ENCODE measurements at places on chromosomes 16 and 17.

- no peak for DNase-seq
Measured at GRCh38 chr17:50331085-50331791, 14.7 kb upstream of the XYLT2 start.

DNA sequence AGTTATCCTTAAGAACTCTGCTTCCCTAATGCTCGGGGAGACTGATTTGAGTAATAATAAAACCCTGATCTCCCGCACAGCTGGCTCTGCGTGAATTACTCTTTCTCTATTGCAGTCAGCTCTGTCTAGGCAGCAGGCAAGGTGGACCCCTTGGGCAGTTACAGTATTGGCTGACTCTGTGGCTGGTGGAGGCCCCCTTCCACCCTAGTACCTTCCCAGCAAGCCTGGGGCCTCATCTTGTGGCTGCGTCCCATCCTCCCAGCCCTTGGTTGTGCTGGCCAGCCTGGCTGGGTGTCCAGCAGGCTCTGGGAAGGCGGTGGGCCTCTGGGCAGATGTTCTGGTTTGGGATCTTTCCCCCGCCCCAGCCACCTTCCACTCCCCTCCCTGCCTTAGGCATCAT is 44.5 kb downstream of the CFAP20 start:
- DNase-seq: no peak

- DNase-seq: no peak
Measured at GRCh38 chr16:68111379-68111778, 26.2 kb downstream of the NFATC3 start.

- DNase-seq: no peak
Measured at GRCh38 chr16:66741950-66742808, 9.2 kb downstream of the DYNC1LI2 start.

DNA sequence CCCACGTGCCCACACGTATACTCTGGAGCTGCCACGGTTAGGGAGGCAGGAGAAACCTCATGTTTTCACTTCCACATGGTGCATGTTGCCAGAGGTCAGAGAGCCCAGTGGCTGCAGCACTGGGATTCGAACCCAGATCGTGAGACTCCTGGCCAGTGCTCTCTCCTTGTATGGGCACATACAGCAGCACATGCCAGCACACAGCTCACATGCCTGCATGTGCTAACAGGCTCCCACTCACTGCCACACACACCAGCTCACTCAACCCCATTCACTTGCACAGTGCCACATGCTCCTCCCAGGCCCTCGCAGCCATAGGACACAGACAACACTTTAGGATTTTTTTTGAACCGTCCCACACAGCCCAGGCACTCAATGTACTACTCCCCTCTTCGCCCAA is 49.5 kb upstream of the MRPS23 start:
- DNase-seq: no peak

DNA sequence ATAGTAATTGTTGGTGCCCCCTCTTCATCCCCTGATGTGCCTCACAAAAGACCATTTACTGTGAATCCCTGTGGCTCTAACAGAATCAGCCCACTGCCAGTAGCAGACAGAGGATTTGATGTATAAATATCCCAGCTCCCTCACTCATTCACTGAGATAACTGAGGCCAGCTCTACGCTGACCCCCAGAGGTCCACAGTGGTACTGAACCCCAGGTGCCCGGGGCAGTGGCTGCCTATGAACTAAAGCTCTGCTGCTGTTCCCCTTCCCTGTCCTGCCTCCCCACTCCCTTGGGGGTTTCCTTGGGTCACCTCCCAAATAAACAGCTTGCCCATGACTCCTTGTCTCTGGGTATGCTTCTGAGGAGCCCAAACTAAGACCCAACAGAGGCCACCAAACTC is 295.8 kb downstream of the FOXL1 start:
- no peak for DNase-seq

- no peak for DNase-seq
Measured at GRCh38 chr16:23826528-23827045, 9.2 kb upstream of the PRKCB start.

GRCh38 chr16:90053902-90054500 is 23.1 kb downstream of the PRDM7 start:
- no peak for DNase-seq

DNA sequence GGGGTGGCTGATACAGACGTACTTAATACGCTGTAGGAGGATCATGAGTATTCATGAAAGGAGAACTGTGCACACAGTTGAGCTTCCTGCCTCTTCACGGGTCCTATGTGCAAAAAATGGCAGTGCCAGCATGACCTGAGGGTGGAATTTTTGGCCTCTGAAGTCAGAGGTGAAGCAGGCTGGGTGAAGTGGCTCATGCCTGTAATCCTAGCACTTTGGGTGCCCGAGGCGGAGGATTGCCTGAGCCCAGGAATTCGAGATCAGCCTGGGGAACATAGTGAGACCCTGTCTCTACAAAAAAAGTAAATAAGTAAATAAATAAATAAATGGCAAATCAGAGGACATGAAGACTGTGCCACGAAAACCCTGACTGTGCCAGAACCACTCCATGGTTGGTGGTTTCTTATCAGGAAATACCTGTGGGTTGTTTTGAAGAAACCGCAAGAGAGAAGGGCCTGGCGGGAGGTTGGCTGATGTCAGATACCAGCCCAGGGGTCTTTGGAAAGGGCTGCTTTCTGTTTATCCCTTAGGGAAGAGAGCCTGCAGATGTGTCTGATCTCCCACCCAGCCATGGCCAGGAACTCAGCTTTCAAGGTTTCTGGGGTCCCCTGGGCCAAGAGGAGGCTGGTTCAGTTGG is 3.4 kb downstream of the ASPSCR1 start:
- DNase-seq: no peak

Measured in T-cell (primary cell).